CD8-positive, alpha-beta memory T cell (primary cell): ENCODE measurements at places on chromosomes 3 and 15.

DNA sequence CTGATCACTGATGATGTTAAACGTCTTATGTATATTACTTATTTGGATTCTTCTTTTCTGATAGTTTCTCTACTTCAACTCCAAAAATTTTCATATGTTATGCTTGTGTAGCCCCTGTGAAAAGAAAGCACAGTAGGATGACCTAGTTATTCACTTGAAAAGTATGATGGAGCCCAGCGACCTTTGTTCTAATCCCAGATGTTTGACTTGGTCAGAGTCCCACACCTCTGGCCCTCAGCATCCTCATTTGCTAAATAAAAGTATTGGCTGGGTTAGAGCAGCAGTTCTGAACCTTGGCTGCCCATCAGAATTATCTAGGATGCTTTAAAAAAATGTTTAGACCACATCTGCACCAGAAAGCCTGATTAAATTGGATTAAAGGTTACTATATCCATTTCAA lies 173.7 kb downstream of the ATG7 start:
- no peak for DNase-seq

DNA sequence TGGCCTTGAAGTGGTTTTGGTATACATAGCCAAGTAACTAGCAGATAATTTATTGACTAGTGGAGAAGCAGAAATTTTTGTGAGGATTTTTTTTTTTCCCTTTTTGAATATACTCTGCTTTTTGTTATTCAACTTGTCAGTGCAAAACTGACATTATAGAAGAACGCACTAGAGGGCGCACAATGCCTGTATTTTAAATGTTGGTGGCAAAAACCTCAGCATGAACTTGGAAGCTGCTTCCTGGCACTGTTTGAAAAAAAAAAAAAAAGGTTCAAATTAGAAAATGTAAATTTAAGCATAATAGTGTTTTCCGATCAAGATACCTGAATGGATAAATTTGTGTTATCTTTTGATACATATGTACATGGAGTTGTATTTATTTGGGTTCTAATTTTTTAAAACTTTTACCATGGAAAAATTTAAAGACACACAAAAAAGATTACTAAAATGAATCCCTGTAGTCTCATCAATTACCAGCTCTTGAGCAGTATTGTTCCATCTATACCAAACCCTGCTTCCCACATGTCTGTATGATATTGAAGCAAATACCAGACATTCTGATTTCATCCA lies 56.0 kb downstream of the SLC25A26 start:
- peak; percentile 64 for DNase-seq

DNA sequence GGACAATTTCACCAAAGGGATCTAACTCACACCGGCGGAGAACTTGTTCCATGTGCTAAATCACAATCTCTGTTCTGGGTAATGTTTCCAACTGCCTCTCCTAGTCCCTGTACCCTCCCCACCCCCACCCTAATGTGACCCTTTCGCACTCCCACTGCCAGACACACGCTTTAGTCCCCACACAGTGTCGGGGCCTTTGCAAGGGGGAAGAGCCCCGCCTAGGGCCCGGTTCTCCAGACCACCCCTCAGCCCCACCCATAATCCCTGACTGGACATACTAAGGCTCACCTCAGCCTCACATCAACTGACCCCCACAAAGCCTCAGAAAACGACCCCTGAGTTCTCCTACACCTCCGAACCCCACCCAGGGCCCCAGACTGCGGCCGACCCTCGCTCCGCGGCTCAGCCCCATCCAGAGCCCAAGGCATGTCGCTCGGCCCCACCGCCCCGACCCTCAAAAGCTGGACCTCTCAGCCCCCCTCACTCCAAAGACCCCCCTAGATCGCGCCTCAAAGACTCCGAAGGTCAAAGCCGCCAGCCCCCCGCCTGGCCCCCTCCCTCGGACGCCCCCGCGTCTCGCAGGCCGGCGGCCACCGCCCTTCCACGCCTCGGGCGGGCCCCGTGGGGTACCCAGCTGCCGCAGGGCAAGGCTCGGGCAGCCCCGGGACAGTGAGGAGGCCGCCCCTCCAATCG lies 72.0 kb upstream of the MAP4 start:
- no peak for DNase-seq

GRCh38 chr15:29074045-29074444 lies 188.3 kb downstream of the APBA2 start:
- DNase-seq: no peak

GRCh38 chr3:13702286-13702685 lies 153.4 kb downstream of the FBLN2 start:
- DNase-seq: peak; percentile 30

DNA sequence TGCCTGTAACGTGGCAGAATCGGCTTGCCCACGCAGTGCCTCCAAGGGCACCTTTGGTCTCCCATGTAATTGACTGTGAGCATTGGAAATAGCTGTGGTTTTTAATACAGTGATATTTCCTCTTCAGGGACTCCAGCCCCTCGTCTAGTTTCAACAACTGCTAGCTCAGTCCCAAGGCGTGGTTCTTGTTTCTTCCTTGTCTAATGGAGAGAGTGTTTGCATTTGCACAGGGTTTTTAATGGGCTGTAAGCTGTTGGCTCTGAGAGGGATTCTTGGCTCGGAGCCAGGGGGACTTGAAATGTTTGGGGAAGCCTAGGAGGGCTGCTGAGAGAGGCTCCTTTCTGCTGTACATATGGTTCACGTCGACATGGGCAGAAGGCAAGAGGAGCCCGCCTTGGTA lies 86.2 kb downstream of the THSD4 start:
- DNase-seq: no peak

DNA sequence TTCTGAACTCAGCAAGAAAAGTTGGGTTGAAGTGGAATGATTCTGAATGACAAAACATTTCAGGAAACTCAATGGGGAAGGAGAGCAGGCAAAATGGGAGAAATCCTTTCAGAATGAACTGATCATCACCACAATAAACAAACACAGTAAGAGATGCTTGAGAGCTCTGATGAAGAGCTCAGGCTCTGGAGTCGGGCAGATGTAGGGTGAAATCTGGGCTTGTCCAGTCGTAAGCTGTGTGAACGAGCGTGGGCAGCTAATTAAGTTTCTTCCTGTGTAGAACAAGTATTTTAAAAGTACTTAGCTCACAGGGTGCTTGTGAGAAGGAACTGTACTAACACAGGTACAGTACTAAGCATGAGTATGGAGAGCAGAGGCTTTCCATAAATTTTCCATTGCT lies 406.2 kb downstream of the FOXP1 start:
- DNase-seq: no peak
